ENCODE measurements at places on chromosomes 6 and 20.

- no peak for DNase-seq
These were observed at the start of gene RIPPLY2 for GRCh38 chr6:83853178-83854000. RIPPLY2 (plus strand) TSS chr6:83853360; CDS start chr6:83853417, 57 bp downstream.

- no peak for DNase-seq
These were observed 294.3 kb upstream of the BMP2 start for GRCh38 chr20:6473197-6473596.

DNA sequence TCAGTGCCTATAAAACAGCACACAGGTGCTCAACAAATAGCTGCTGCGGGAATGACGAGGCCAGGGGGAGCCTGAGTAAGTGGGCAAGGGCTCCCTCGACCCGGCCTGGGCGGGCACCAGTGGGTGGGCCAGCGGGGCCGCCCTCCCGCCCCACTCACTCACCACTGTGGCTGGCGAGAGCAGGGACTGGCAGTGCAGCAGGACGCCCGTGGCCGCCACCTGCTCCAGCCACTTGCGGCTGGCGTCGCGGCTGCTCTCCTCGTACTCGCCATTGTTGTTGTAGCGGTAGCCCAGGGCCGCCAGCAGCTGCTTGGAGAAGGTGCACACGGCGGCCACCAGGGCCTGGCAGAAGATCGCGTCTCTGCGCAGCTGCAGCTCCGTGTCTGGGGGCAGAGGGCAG is 191.5 kb downstream of the PREX1 start:
- no peak for DNase-seq

GRCh38 chr20:41050361-41051008 is 21.9 kb downstream of the TOP1 start:
- no peak for DNase-seq

GRCh38 chr6:56851541-56852259 is 103.2 kb upstream of the BEND6 start:
- no peak for DNase-seq

GRCh38 chr6:106005013-106005412 is 81.1 kb upstream of the PRDM1 start:
- no peak for DNase-seq

- DNase-seq: no peak
These were observed 88.3 kb upstream of the CCDC28A start for GRCh38 chr6:138685257-138685656.

- no peak for DNase-seq
These were observed 48.7 kb downstream of the SCGN start for GRCh38 chr6:25700761-25701160.

DNA sequence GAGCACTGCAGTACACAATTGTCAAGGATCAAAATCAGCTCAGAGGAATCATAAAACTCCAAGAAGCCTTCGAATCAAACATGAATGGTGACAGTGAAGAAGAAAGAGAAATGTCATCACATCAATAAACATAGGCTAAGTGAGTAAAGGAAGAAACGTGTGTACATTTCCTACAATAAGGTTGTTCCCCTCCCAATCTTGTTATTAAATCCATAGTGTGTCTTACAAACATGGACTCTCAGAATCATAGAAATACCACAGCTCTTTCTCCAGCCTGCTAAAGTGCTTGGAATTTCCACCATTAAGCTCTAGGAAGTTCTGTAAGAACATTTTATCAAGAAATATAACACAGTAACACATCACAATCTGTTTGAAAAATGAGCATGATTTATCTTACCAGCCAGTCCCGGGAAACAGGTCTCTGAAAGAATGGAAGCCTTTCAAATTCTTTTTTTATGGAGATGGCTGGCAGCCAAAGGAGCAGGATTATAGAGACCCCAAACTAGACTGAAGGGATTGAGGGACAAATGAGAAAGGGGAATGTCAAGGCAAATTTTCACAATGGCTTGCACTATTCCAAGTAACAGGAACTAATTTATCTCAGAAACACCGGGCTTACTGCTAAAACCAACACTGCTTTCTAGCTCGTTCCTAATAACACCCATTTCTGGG is 4.5 kb upstream of the TNFAIP3 start:
- no peak for DNase-seq

GRCh38 chr20:49352751-49353150 is 74.9 kb upstream of the ZNFX1 start:
- DNase-seq: no peak

DNA sequence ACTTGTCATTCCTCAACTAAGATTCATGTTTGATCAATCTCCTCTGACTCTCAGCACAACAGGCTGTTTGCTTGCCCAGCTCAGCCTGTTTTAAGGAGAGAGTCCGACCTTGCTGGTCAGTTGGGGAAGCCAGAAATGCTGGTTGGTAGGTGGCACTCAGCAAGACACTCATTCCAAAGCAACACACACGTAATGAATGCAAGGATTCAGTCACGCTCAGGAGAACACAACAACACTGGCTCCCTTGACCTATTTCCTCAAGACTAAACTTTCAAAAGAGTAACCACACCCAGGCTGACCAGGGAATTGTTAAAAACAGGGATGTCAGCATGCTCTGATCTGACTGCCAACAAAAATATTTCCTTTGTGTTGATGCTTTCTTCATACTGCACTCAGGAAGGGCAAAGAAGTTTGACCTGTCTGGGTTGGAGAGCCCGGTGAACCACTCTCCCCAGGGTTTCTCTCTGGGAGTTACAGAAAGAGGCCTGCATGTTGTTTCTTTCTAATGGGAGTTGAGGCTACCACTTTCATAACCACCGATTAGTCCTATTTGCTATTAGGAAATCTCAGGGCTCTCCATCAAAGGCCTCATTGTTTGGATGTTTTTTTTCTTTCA is 25.6 kb upstream of the PREP start:
- DNase-seq: no peak

GRCh38 chr6:157216570-157216969 is 106.7 kb downstream of the TMEM242 start:
- no peak for DNase-seq

- DNase-seq: no peak
These were observed 174.0 kb downstream of the SYNE1 start for GRCh38 chr6:152463164-152463563.

GRCh38 chr6:110173506-110174132 is 5.9 kb downstream of the WASF1 start:
- no peak for DNase-seq

DNA sequence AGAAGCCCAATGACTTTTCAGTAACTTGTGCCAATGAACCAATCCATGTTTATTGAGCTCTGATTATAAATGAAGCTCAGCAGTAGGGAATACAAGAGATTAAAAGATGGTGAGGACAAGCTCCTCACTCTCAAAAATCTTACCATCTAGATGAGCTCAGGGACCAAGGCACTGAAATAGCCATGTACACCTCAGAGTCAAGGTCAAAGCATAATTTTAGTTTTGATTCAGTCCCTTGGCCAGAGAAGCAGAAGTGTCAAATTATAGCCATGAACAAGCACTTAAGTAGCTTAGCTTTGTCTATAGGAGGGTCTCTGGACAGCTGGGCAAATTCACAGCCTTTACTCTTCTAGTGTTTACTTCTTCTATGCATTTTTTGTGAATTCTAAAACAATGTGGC is 131.0 kb upstream of the DTNBP1 start:
- no peak for DNase-seq

GRCh38 chr6:347232-347631 is 44.3 kb upstream of the IRF4 start:
- no peak for DNase-seq

DNA sequence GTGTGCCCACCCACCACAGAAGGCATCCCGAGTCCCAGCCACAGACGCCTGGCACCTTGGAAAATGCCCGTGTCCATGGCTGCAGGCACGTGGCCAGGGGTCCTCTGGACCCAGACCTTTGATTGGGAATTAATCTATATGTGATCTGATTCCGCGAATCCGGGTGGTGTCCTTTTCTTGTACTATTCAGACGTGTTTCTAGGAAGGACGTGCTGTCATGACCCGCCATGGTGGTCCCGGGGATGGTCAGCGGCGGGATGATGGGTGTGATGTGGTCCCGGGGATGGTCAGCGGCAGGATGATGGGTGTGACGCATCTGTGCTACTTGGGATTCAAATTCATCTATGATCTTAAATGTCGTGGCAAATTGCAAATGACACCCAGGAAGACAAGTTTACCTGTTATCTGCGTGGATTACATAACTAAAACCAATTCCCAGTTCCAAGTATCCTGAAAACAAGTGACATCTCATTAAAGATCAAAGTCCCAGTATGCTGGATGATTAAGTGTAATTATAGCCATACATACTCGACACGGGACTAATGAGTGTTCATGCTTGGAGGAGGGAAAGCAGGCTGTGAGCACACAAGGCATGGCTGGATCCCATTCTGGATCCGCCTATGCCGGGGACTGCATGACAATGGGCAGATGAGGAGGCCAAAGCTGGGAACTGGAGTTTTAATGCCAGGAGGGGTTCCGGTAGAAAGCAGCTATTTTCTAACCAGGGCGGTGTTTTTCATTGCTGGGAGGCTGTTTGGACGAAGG is 256.5 kb downstream of the TAF4 start:
- DNase-seq: no peak

GRCh38 chr20:48970681-48971365 is 49.3 kb downstream of the ARFGEF2 start:
- no peak for DNase-seq

DNA sequence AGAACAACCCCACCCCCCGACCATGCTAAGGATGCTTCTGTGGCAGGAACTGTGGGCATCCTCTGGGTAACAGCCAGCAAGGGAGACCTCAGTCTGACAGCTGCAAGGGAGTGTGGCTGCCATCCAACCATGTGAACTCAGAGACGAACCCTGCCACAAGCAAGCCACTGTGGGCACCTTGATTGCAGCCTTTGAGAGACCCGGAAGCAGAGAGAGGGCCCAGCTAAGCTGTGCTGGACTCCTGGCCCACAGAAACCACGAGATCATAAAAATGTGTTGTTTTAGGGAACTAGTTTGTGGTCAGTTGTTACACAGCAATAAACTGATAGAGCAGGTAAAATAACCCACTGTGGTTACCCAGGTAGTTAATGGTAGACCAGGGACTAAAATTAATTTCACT is 414.6 kb downstream of the CDH26 start:
- no peak for DNase-seq

DNA sequence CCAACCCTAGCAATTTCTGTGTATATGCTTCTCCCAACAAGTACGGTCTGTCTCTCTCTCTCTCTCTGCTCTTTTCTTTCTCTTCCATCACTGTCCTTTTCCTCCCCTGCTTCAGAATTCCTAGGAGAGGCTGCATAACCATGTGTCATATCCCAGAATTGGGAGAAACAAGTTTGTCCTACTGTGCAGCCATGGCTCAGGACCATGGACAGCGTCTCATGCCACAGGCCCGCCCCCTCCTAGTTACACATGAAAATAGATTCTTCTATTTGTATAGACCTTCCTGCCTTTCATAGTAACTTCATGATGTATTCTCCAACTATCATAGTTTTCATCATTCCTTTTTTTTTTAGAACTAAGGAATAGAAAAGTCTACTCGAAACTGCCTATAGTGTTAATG is 98.0 kb downstream of the FNDC1 start:
- DNase-seq: no peak

- DNase-seq: no peak
These were observed 68.8 kb downstream of the GJA1 start for GRCh38 chr6:121504227-121504626.
